ENCODE measurements at places on chromosomes 5 and 9.

- DNase-seq = no peak
These were observed 38.3 kb downstream of the SLC6A3 start for GRCh38 chr5:1406681-1407640.

GRCh38 chr5:177453852-177454396 is 7.3 kb downstream of the PRR7 start:
- DNase-seq = no peak

GRCh38 chr5:175809531-175810121 is 61.8 kb upstream of the CPLX2 start:
- no peak for DNase-seq

DNA sequence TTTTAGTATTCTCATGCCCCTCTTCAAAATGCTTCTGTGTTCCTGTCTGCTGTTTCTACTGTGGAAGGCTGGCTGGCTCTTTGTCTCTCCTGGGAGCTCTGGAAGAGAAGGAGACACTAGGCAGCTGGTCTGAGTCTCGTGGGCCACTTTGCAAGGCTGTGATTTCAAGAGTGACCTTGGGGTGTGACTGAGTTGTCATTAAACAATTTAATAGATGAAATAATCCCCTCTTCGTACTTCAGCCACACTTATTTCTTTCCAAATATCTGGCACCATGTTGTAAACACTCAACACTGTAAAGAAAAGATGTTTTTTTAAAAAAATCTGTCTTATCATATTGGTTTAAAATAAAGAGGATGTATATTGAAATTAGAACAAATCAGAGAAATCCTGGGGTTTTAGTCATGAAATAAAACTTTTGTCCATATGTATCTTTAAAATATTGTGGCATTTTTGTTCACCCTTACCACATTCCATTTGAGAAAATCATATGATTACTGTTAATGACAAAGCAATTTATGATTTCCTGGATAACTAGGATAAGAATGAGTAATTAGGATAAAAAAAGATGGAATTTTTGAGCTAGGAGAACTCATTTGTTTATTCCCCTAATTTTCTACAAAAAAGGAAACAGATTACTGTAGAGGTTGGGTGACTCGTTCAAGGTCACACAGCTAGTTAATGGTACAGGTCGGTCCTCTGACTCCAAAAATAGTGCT is 200.8 kb downstream of the MAT2B start:
- no peak for DNase-seq

DNA sequence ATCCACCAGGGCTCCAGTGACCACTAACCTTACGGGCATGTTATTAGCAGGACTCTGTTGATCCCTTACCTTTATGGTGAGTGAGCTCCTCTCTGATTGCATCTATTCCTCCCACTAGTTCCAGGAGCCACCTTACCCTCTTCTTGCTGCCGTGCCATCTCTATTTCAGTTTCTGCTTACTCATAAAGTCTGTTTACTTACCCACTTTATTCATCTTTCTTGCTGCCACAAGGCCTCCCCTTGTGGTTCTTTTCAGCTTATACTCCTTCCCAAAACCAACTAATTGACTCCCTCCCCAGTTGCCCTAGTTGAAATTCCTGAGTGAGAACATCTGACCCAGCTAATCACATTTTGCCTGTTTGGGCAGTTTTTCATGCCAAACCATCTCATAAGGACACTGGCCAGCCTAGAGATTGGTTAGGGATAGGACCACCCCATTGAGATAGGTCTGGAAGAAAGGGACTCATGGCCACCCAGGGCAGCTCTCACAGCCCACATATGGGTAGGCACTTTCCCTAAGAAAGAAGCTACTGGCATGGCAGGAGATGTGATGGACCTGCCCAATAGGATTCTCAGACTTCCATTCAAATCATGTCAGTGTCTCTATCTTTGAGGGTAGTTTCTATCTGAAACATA is 412.7 kb downstream of the EFNA5 start:
- no peak for DNase-seq

DNA sequence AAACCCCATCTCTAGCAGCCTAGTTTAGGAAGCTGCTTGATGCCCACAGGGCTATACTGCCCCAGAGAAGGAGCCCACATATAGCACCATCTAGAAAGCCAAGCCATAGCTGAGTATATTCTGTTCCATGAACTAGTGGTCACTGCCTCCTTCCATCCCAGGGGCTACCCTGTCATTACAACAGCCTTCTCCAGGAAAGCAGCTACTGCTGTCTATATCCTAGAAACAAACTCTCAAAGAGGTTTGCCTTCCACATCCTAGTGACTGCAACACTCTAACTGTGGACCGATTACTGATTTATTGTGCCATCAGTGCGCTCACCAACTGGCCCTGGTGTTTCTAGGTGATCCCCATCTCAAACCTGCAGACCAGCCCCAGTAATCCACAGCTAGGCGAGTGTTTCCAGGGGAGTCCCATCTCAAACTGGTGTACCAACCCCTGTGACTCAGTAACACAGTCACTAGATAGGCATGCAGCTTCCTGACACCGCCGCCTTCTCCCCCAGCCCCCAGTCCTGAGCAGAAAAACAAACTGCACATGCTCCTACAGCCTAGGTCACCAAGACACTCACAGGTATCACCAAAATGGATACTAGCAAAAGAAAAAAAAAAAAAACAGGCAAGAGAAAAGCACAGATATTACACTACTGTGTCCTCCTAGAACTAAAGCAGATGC is 14.8 kb downstream of the SPTLC1 start:
- DNase-seq = no peak

- no peak for DNase-seq
These were observed 596 bp downstream of the IRF1 start for GRCh38 chr5:132489871-132490483.

GRCh38 chr5:130206686-130207085 is 302.4 kb downstream of the CHSY3 start:
- no peak for DNase-seq

DNA sequence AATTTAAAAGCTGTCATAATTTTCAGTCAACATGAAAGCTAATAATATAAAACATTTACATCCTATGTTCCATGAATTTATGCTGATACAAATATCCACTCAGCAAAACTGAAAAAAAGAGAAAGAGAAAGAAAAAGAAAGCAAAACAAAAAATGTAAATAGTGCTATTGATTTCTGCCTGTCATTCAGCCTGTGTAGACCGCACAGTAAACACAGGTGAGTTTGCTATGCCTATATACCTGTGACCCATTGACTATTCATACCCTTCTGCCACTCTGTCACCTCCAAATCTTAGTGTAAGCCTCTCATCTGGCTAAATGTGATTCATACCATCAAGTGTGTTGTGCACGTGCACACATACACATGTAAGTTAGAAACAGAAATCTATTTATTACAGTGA is 359.0 kb upstream of the RORB start:
- DNase-seq = no peak

Measured in thoracic aorta (tissue), 2 donors.